Naive thymus-derived CD4-positive, alpha-beta T cell (primary cell): ENCODE measurements at places on chromosomes 16 and 17.
A peak's percentile ranks its signal among the peaks of the same experiment; 100 is the strongest.

GRCh38 chr17:50289278-50289677, 15.0 kb downstream of the TMEM92 start:
- DNase-seq, result no peak

- DNase-seq, result peak; percentile 51
Observed at GRCh38 chr16:21708533-21709115, 44.9 kb downstream of the OTOA start.

GRCh38 chr17:33986088-33986487, 269.0 kb upstream of the CCL2 start:
- no peak for DNase-seq

GRCh38 chr17:37541880-37542660, 52.4 kb downstream of the DUSP14 start:
- no peak for DNase-seq

DNA sequence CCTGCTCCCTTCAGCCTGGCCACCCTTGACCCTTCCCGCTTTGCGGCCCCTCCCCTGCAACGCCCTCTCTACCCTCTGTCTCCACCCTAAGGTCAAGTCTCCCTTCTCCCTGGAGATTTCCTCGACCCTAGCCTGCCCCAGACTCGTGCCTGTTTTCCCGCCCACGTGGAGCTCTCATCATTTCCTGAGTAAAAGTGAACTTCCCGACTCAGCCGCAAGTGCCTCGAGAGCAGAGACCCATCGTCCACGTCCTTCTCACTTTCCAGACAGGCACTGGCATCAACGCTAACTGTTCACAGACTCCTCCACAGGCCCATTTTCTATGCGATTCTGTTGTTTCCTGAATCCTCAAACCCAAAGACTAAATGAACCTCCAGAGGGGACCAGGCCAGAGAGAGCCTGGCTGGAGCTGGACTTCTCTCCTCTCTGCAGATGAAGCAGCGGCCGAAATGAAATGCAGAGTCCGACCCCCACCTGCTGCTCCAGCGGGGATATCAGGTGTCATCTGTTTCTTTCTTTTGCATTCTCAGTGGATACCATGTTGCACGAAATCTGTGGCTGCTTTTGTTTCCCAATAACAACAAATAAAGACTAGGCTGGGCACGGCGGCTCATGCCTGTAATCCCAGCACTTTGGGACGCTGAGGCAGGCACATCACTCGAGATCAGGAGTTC, 52.5 kb downstream of the RTN4RL1 start:
- no peak for DNase-seq
